Right cardiac atrium (tissue), 5 donors: ENCODE measurements at places on chromosomes 12 and 14. TPM values are rescaled to one million over a fixed set of nuclear protein-coding genes. Genes with fewer than 3 reads are reported as not detected.

FGD4 gene
- polyA plus RNA-seq = 3.5 TPM

MYF6 gene
- 0.11 TPM for polyA plus RNA-seq

SYNJ2BP gene
- 17.9 TPM for polyA plus RNA-seq

- DNase-seq = no peak
These were observed 229.9 kb upstream of the HMGA2 start for GRCh38 chr12:65594409-65594808.

ISM2 gene
- polyA plus RNA-seq = not detected

SERPINA10 gene
- polyA plus RNA-seq = not detected

DNA sequence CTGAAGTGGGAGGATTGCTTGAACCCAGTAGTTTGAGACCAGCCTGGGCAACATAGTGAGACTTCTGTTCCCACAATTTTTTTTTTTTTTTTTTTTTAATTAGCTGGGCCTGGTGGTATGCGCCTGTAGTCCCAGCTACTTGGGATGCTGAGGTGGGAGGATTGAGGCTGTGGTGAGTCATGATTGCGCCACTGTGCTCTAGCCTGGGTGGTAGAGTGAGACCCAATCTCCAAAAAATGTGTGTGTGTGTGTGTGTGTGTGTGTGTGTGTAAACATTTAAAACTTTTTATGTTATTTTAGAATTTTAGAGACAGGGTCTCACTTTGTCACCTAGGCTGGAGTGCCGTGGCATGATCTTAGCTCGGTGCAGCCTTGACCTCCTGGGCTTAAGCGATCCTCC lies 6.8 kb downstream of the PPP1R36 start:
- DNase-seq = no peak
